ENCODE measurements at places on chromosomes 1 and 21.

DNA sequence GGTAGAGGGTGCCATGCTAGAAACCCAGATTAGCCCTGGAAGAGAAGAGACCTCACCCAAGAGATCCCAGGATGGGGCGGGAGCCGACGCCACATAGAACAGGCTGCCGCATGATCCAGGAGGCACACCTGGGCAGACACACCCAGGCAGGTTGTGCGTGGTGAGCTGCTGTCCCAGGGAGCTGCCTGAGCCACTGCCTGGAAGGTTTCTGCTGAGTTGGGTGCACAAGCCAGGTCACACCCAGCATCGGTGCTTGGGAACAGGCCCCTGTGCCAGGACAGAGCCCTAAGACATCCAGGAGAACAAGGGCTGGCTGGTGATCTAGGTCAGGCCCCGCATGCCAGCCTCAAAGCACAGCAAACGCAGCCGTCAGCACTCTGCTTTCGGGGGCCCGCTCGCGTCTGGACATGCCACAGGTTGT, 40.2 kb downstream of the CTNNBIP1 start:
- no peak for DNase-seq

GRCh38 chr1:6073480-6074053, 27.9 kb downstream of the KCNAB2 start:
- DNase-seq, result no peak

DNA sequence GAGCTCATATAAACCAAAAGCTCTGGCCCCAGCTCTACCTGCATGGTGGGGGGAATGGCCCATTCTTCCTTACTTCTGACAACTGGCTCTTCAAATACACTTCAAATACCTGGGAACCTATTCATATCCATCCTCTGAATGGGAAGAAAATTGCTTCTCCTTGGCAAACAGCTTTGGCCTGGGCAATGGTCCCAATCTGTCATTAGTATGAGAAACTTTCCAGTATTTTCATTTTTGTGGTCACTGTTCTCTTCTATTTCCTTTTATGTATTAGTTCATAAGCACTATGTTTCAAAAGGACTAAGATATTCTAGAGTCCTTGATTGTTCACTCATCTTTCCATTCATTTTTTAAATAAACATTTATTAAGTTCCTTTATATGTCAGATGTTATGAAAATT, 5.2 kb upstream of the HSD3B2 start:
- no peak for DNase-seq

GRCh38 chr1:199287647-199288046, 648.8 kb downstream of the PTPRC start:
- DNase-seq, result no peak

- DNase-seq, result no peak
Measured at GRCh38 chr1:40004857-40005256, 35.7 kb upstream of the CAP1 start.

DNA sequence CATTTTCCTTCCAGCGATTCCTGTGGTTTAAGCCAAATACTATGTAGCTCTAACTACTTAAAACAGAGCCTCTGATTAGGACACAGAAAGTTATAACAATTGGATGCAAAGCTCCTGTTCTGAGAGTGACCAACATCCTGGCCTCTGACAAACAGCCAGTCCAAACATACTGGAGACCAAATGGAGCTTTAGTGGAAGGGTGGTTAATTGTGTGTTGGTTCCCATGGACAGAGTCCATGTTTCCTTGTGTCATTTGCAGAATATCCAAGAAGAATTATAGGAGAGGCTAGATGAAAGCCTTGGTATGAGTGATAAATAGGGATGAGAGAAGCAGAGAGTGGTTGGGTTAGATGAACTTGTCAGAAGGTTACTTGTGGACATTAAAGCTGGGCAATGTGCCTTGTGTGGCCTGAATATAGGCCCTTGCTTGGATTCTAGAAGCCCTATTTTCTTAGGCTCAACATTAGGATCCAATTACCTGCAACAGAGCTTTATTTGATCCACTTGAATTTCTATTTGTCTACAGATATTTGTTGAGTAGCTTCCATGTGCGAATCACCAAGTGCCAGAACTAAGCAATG, 180.5 kb upstream of the GORAB start:
- DNase-seq, result no peak

DNA sequence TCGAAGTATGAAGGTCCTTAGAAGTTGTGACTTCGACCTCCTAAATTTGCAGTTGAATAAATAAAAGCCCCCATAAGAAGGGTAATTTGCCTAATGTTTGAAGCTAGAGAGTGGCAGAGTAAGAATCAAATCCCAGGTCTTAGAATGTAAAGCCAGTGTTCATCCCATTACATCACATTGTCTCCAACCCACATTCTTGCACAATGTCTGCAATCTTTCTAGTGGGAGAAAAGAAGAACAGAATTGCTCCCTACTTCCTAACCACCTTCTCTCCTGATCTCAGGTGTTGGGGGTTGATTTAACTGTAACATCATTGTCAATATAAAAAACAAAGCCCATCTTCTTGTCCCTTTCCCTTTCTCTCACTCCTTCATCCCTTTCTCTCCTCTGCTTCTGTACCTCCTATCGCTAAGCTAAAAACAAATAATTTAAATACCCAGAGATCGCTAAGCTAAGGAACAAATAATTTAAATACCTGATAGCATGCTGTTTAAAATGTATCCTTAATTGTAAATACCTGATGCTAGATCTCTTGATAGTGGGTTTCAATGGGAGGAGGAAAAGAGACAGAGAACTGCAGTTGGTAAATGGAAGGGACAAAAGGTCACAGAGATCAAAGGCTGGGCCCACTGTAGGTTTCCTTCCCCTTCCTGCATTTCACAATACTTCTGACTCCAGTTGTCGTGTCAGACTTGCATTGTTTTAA, 32.1 kb upstream of the CCDC190 start:
- no peak for DNase-seq

GRCh38 chr21:14862794-14863720, 201.7 kb downstream of the NRIP1 start:
- no peak for DNase-seq

DNA sequence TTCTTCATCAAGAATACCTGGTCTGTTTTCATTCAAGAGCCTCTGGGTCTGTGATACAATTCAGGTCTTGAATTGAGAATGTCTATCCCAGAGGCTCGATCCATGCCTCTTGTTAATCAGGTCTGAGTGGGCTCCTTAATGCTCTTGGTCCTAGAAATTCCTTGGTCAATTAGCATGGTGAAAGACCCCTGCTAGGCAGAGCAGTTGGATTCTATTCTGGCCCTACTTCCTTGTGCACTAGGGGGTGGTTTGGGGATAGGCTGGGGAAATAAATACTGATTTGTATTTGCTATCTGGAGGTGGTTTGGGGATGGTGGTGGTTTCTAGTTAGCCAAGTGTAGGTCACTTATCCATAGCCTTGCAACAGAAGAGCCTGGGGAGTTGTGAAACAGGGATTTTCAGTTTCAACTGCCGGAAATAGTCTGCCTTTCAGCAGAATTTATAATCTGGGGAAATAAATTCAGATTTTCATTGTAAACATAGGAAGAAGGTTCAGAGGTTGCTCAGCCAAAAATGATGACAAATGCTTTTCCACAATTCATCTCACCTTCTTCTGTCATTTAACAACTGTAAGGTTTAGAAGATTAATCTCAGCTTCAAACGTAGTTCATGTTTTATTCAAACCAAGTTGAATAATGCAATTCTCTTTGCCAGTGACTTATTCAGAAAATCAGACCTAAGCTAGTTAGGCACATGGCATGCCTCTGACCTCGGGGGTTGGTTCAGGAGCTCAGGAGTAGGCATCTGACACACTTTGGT, 22.2 kb upstream of the SCAF4 start:
- no peak for DNase-seq

- no peak for DNase-seq
Measured at GRCh38 chr1:7610936-7611335, 160.2 kb upstream of the VAMP3 start.

GRCh38 chr1:109543283-109543987, 3.8 kb downstream of the GPR61 start:
- DNase-seq, result no peak

- DNase-seq, result peak; percentile 20
Measured at GRCh38 chr1:2344121-2344681, 47.2 kb downstream of the MORN1 start.

GRCh38 chr21:44989537-44989886, 49.7 kb downstream of the SLX9 start:
- DNase-seq, result no peak

GRCh38 chr1:165675794-165676193, 22.6 kb downstream of the ALDH9A1 start:
- no peak for DNase-seq

DNA sequence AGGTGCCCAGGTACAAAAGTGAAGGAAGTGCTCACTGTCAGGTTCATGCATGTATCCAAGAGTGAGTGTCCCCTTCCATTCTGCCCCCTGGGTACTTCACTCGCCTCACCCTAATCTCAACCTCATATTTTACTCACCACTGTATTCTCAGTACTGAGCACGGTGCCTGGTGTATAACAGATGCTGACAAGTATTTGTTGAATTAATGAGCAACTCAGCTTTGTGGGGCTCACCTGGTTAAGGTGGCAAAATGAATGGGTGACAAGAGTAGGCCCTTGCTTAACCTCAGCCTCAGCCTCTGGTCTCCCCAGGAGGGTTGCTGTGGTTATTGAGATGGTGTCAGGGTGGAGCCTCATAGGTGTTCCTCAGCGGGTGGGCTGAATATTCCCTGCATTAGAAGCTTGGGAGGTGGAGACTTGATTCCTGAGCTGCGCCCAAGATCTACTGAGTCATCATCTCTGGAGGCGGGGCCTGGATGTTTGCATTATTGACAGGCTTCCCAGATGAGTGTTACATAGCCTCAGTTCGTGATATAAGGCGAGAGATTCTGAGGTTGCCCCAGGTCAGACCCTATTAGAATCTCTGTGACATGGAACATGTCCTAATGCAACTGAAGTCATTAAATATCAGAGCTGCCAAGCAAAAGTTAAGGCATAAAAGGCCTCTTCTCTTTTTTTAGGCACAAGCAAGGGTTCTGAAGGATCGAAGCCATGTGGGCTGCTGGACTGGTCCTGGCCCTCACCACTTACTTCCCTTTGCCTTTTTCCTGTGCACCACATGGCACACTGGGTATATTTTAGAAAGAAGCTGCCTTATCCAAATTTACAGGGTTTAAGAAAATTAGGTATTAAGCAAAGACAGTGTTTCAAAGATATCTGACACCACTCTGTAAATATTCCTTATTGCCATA, 39.2 kb downstream of the SYT6 start:
- no peak for DNase-seq

GRCh38 chr21:27425574-27425973, 458.7 kb upstream of the ADAMTS5 start:
- no peak for DNase-seq

DNA sequence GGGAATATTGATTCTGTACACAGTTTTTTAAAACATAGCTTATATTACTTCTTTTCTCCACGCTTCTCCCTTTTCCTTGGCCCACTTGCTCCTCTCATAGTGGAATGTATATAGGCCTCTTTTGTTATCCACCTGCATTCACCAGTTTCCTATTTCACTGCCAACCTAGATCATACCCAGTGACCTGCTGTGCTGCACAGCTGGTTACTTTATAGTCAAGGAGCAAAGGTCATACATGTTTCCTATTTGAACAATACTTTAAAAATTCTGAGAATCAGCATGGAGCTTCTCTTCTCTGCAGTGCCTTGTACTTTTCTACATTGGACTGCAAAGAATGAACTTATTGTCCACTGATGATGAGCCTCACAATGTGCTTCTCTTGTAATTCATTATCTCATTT, 4.3 kb upstream of the SLC35D1 start:
- DNase-seq, result no peak

- DNase-seq, result no peak
Measured at GRCh38 chr1:38020396-38020795, 7.9 kb downstream of the UTP11 start.

DNA sequence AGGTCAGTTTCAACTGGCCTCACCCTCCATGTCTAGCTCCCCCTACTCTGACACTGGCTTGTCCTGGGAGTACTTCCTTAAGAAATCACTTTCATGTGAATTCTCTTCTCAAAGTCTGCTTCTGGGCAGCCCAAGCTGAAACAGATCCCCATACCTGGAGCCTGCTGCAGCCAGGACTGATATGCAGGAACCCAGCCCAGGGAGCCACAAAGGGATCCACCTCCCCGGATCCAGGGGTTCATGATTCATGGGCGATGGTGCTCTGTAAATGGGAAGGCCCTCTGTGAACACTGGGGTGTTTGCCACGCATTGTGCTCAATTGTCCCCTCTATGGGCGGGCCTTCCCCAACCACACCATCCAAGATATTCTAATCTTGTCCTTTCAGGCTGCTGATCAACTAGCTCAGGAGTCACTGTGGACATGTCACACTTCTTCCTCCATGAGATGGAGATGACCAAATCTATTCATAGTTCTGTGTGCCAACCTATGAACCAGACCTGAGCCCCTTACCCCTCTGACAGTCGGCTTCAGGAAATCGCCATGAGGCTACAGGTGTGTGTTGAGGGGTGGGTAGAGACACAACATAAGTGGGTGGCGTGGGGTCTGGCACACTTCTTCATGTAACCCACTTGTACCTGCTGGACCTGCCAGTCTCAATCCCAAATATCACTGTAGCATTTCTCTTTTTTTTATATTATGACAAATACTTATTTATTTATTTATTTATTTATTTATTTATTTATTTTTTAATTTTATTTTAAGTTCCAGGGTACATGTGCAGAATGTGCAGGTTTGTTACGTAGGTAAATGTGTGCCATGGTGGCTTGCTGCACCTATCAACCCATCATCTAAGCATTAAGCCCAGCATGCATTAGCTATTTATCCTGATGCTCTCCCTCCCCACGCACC, 41.8 kb downstream of the RUNX3 start:
- DNase-seq, result no peak

GRCh38 chr21:44377922-44378645, 24.7 kb downstream of the TRPM2 start:
- no peak for DNase-seq

GRCh38 chr1:45769261-45769932, 18.9 kb upstream of the IPP start:
- no peak for DNase-seq

DNA sequence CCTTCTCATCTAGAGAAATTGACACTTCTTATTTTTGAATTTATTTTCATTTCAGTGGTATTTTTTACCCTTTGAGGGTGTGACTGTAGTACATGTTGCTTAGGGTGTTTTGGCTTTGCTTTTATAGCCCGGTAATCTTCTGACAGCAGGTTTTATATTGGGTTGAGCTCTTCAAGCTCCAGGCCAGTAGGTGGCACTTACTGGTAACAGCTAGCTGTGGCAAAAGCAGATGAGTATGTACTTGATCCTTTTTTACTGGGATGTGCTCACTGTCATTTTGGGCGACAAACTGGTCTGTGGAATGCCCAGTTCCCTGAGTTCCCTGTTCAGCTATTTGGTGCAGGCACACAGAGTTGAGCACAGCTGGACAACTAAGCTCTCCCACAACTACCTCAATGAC, 916.2 kb upstream of the B3GALT2 start:
- DNase-seq, result no peak
